Activated CD4-positive, alpha-beta T cell treated with anti-CD3 and anti-CD28 coated beads, Interleukin-2, amount 10 ng/mL, durations not matched to agents 24 days and 14 days (primary cell): ENCODE measurements at places on chromosomes 2 and 18. TPM values are rescaled to one million over a fixed set of nuclear protein-coding genes. Genes with fewer than 3 reads are reported as not detected.

The DLX1 gene
- total RNA-seq, result not detected in 2 replicates

DNA sequence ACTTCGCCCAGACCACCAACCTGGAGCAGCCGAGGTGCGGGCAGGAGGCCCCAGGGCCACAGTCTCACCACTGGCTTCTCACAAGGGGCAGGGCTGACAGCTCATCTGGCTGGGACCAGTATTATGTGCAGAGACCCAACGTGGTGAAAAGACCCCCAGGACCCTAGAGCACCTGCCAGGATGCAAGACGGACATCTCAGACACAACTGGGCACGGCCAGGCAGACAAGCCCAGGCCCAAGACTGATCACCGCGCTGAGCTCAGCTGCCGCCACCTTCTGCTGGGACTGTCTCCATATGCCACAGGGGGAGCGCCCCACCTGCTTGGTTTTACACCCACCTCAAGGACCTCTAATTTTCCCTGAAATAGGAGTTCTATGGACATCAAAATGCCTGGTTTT is 23.2 kb downstream of the HDAC4 start:
- H3K27ac ChIP-seq, result no peak overlapping the region
- no peak for DNase-seq
- H3K36me3 ChIP-seq, result peaks cover 11% of the 10 kb centered on the region
- H3K4me3 ChIP-seq, result no peak overlapping the region
- peaks cover 27% of the 10 kb centered on the region for H3K4me1 ChIP-seq

GRCh38 chr2:17160594-17160993 is 357.6 kb downstream of the RAD51AP2 start:
- no peaks in the 10 kb centered on the region for H3K36me3 ChIP-seq
- no peak overlapping the region for H3K27ac ChIP-seq
- H3K4me1 ChIP-seq, result no peaks in the 10 kb centered on the region
- no peak overlapping the region for H3K4me3 ChIP-seq

DNA sequence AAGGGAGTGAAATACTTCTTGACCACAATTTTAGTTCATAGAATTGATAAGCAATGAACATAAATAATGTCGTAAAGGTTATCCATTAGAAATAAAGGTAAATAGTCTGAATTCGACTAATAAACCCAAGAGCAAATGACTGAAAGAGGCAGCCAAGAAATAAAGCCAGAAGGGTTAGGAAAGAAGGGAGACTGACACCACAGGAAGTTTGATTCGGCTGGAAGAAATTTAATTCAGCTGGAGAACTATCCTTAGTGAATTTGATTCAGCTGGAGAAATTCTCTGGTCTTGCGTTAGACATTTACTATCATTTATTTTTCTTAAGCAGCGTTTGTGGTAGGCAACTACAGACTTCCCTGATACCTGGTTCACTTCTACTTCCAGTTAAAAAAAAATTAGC is 429.6 kb downstream of the PID1 start:
- H3K27me3 ChIP-seq, result no peaks in the 10 kb centered on the region
- DNase-seq, result no peak
- H3K36me3 ChIP-seq, result no peaks in the 10 kb centered on the region
- H3K4me1 ChIP-seq, result no peaks in the 10 kb centered on the region
- H3K4me3 ChIP-seq, result no peak overlapping the region

DNA sequence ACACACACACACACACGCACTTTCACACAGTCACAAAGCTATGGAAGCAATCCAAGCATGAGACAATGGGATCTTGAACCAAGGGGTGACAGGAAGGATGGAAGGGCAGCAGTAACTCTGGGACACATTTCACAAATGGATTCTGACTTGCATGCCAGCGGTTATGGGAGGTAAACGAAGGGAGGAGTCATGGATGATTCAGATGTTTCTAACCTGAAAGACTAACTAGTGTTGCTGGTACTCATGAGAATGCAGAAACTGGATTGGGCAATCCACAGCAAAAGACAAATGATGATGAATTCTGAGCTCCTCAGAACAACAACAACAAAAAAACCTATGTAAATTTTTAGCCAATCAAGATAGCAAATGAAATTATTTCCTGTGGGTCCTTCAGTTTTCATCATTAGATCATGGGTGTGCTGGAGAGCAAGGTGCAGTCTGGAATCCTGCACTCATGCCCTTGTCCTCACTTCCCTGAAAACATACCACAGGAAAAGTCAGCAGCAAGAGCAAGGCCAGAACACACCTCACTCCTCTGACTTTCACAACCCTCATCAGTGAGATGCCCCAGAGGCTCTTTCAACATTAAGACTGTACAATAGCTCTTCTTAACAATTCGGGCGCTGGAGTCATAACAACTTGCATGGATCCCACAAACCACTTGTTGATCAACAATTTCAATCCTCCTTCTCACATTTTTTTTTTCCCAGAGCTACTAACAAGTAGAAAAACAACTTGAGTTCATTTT is 32.6 kb downstream of the ABCA12 start:
- H3K4me1 ChIP-seq, result no peaks in the 10 kb centered on the region
- no peaks in the 10 kb centered on the region for H3K36me3 ChIP-seq
- H3K4me3 ChIP-seq, result no peak overlapping the region
- no peaks in the 10 kb centered on the region for H3K27me3 ChIP-seq
- no peak overlapping the region for H3K27ac ChIP-seq

DNA sequence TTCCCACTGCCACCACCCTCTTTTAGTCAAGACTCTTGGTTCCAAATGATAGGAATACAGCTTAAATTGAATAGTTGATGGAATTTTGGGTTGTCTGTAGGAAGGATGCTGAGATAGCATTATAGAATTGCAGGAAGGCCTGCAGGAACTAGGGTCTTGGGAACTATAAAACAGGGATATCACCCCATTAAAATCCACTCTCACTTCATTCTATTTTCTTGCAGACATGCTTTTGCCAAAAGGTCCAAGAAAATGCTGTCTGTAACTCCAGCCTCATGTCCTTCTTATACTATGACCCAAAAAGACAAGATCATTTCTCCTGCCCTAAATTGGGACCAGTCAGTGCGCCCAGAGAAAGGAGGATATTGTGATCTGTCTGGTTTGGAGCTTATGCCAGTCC is 89.1 kb downstream of the COMMD1 start:
- H3K4me1 ChIP-seq, result no peaks in the 10 kb centered on the region
- H3K27me3 ChIP-seq, result no peaks in the 10 kb centered on the region
- no peaks in the 10 kb centered on the region for H3K36me3 ChIP-seq
- H3K4me3 ChIP-seq, result no peak overlapping the region

The LOXL3 gene
- total RNA-seq, result 1.5 and 1.7 TPM in 2 replicates

The UGT1A8 gene
- not detected in 2 replicates for total RNA-seq

The HOXD12 gene
- total RNA-seq, result not detected in 2 replicates
